Stimulated activated naive CD8-positive, alpha-beta T cell treated with anti-CD3 and anti-CD28 coated beads, Interleukin-15, Interleukin-2, amounts not matched to agents 100 U/mL and 50 U/mL, for 24 hours (primary cell): ENCODE measurements at places on chromosomes 11 and 22.

DNA sequence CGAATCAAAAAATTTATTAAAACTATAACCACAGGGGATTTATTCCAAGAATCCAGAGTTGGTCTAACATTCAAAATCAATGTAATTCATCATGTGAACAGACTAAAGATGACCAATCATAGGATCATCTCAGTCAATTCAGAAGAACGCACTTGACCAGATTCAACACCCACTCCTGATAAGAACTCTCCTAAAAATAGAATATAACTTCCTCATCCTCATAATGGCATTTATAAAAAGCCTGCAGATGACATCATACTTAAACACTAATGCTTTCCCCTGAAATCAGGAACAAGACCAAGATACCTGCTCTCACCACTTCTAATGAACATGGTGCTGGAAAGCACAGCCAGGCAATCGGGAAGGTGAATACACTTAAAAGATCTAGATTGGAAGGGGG lies 10.5 kb upstream of the MUC2 start:
- no peak for DNase-seq

DNA sequence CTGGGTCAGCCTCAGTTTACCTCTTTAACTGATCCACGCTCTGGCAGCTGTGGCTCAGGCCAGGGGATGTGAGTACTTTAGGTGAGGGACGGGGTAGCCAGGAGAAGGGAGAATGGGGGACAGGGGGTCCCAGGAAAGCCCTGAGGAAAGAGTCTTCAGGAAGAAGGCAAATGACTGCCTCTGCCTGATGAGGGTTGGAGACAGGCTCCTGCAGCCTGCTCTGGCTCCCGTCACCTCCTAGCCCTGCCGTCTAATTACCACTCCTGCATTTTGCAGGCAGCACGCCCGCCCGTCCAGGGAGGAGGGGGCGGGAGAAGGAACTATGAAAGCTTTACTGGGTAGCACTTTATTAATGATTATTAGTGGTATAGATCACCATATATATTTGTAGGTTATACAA lies 116.6 kb downstream of the CEP164 start:
- DNase-seq: no peak

DNA sequence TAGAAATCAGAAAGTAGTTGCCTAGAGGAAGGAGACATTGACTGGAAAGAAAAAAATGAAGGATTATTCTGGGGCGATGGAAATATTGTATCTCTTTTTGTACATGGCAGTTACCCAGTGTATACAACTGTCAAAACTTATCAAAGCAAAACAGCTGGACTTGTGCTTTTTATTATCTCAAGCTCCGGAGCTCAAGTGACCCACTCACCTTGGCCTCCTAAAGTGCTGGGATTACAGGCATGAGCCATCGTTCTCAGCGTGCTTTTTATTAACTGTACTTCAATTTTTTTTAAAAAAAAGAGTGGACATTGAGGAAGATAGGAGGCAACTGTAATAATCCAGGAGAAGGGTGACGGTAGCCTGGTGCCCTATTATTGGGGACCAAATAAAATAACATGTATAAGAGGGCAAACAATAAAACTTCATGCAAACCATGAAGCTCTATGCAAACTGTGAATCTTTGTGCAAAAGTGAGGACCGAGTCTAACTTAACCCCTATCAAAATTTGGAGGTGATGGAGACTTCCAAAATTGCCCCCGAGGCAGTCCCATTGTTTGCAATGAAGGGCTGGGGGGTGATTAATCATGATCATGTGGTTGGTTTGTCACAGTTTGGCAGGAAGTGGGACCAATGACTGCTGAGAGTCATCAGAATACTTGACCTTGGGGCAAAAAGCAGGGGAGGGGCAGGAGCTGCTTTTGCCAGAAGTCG lies 23.5 kb downstream of the FZD4 start:
- DNase-seq: peak; percentile 7

GRCh38 chr22:27267145-27267544 lies 534.4 kb downstream of the MN1 start:
- DNase-seq: no peak

- DNase-seq: no peak
Observed at GRCh38 chr11:12963051-12963450, 46.1 kb upstream of the RASSF10 start.

- no peak for DNase-seq
Observed at GRCh38 chr22:37500745-37501609, 14.8 kb upstream of the MFNG start.

- DNase-seq: peak; percentile 74
Observed at GRCh38 chr11:128624269-128625175, 37.2 kb upstream of the ETS1 start.

GRCh38 chr11:70872955-70873735 lies 379.2 kb downstream of the SHANK2 start:
- DNase-seq: no peak

GRCh38 chr11:132844956-132845696 lies 687.2 kb downstream of the OPCML start:
- no peak for DNase-seq

DNA sequence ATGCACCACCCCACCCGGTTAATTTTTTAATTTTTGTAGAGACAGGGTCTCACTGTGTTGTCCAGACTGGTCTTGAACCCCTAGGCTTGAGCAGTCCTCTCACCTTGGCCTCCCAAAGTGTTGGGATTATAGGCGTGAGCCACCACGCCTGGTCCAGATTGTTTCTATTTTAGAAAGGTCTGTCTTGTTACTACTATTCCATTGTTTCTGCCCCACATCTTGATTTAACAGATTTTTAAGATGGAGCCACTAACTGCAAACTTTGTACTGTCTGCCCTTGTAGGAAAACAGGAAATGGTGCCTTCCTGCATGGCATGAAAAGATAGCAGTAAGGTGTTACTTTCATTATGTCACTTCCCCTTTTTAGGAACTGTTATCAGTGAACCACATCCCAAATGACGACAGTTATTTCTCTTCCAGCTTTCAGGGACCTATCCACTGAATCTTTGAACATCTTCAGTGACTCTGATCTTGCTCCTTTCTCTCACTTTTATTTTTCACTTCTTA lies 23.2 kb downstream of the TAF1D start:
- no peak for DNase-seq

GRCh38 chr11:117456027-117456720 lies 128.5 kb downstream of the CEP164 start:
- peak; percentile 19 for DNase-seq

DNA sequence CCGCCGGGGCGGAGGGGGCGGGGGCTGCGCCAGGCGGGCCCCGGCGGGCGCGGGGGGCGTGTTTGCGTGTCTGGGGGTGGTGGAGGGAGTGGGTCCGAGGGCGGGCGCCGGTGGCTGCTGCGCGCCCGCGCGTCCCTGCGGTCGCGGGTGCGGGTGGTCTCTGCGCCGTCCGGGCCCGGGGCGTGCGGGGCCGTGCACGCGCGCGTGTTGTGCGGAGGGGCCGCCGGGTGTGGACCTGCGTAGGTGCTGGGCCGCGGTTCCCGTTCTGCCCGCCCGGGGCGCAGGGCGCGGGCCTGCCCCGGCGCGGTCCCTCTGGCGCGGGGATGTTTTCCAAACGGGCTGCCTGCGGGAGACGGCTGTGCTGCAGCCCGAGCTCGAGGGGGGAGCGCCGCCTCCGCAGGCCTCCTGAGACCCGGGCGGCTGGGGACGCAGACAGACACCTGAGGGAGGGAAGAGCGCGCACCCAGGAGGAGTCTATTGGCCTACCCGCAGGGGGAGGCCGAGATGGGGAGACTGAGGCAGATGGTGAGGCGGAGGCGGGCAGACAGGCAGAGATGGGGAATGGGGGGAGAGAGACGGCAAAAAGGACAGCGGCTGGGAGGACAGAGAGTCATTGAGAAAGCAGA lies 442 bp downstream of the PELI3 start:
- no peak for DNase-seq

- peak; percentile 48 for DNase-seq
Observed at GRCh38 chr11:9250139-9250582, 15.0 kb downstream of the DENND5A start.

DNA sequence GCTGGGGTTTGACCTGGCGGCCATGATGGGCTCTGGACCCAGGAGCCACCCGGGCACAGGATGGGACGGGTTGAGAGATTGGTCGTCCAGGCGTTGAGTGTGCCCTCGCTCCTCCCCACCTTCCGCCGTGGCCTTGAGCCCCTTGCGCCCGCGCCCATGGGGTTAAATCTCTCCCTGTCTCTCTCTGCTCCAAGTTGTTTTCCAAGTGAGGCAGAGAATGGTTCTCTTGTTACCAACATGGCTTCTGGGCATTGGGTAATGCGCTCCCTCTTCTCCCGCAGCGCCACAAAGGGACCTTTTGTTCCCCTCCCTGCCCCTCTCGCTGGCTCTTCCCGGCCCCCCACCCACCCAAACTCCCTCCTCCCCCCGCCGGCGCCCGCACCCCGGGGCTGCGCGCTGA lies 18.8 kb upstream of the PICK1 start:
- DNase-seq: no peak

DNA sequence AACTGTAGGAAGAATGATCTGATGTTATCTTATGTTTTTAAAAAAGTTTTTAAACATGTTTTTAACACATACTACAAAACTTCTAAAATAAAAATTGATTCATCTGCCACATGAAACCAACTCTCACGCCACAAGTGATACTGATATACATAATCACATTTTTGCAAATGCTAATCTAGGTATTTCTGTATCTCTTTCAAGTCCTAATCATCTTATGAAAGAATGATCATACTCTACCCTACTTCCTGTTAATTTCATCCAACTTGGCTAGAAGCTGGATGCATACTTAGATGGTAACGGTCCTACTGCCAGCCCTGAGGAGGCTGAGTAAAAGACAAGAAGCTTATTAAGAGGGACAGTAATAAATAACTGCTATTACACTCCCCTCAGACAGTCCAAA lies 19.2 kb downstream of the THAP12 start:
- DNase-seq: no peak

DNA sequence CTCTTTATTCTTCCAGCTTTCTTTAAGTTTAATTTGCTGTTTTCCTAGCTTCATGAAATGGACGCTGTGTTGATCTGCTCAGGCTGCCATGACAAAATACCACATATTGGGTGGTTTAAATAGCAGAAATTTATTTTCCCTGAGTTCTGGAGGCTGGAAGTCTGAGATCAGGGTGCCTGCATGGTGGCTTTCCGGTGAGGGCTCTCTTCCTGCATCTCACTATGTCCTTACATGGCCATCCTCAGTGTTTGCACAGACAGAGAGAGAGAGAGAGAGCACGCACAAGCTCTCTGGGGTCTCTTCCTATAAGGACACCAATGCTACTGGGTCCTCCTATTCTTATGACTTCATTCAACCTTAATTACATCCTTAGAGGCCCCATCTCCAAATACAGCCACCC lies 28.7 kb downstream of the MCAM start:
- no peak for DNase-seq

- no peak for DNase-seq
Observed at GRCh38 chr11:57935402-57936049, 88.2 kb upstream of the OR9Q1 start.

GRCh38 chr22:45866126-45866645 lies 110.8 kb downstream of the WNT7B start:
- DNase-seq: no peak

GRCh38 chr11:95322539-95322938 lies 91.5 kb upstream of the SESN3 start:
- DNase-seq: no peak

GRCh38 chr11:79100093-79100910 lies 340.5 kb downstream of the TENM4 start:
- DNase-seq: peak; percentile 20

DNA sequence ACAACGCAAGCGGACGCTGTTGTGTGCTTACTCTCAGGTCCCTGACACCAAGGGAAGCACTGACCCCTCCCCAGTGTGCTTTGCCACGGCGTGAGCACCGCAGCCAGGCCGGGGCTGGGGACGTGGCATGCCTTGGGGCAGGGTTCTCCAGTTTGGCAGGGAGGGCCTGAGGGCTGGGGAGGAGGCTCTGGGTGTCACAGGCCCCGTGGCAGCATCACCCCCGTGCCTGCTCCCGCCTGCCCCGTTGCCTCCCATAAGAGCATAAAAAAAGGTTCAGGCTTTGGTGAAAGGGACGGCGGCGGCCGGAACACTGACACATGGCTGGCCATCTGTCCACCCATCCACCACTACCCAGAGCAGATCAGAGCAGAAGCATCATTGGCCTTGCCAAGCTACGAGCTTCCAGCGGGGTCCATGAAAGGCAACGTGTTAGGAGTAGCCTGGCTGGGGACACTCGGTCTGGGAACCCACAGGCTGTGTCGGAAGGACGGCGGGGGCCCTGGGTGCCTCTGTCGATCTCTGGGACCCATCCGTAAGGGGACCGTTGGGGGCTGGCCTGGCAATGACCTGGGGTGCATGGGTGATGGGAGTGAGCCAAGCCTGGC lies 183.0 kb downstream of the IGLL1 start:
- no peak for DNase-seq

DNA sequence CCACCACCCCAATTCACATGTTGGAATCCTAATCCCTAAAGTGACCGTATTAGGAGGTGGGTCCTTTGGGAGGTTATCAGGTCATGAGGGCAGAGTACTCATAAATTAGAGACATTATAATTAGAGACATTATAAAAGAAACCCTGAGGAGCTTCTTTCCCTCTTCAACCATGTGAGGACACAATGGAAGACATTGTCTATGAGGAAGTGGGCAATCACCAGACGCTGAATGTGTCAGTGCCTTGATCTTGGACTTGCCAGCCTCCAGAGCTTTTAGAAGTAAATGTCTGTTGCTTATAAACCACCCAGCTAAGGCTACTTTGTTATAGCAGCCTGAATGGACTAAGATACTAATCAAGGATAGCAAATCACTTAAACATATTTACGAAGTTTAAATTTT lies 14.8 kb downstream of the GAB2 start:
- no peak for DNase-seq

GRCh38 chr22:48919187-48919590 lies 908.5 kb downstream of the BRD1 start:
- DNase-seq: no peak

- DNase-seq: no peak
Observed at GRCh38 chr11:69531071-69531716, 49.7 kb downstream of the LINC01488 start.

DNA sequence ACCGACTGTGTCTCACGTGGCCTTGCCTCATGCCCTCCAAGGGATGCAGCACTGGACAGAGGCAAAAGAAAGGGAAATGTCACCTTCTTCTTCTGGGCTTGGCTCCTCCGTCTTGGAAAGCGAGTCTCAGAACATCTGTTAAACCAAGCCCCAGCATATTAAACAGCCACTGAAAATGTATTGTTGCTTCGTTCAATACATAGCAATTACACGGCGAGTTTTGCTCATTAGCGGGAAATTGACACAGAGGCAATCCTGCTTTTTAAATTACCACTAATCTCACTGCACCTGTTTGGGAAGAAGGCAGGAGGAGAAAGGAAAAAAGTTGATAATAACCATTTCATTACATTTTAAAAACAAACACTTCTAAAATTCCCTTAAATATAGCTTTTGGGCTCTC lies 72.1 kb downstream of the SEZ6L start:
- DNase-seq: no peak
